ENCODE measurements at places on chromosomes 4 and X.
A peak's percentile ranks its signal among the peaks of the same experiment; 100 is the strongest.

DNA sequence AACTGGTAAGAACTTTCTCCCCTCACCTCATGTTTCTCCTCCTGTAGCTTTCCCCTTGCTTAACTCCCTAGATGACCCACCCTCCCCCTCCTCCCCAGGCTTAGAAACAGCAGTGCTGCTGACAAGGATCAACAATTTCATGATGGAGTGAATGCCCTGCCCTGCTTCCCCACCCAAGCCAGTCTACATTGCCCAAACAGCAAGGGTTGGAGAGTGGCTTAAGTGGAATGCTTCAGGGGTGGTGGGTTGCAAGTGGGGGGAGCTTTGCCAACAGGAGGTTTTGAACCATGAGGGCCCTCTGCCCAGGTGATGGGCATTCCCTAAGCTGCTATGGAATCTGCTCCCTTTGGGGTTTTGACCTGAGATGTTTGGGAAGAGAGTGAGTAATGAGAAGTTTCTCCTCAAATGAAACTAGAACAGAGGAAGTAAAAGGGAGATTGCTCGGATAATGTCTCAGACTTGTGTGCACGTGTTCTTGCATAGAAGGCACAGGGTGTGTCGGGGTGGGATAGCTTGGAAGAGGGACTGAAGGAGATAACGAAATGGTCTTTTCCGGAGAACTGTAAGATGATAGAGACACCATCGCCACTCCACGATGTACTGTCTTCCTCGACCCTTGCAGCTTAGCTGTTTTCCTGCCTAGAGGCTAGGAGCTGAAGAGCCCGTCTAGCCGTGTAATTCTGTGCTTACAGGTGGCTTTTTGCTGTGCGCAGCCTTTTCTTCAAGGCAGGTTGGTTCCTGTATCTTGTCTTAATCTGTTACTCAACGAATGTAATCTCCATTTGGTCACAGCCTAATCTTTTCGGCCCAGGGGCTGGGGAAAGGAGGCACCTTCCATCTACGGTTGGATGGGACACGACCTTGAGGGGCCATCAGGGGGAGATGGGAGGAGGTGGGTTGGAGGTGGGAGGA lies 10.1 kb downstream of the GDPD2 start:
- H3K4me1 ChIP-seq = peaks cover 8% of the 10 kb centered on the region
- peaks cover 14% of the 10 kb centered on the region for H3K27me3 ChIP-seq
- DNase-seq = no peak
- peak overlapping the region; percentile 78 for H3K27ac ChIP-seq

DNA sequence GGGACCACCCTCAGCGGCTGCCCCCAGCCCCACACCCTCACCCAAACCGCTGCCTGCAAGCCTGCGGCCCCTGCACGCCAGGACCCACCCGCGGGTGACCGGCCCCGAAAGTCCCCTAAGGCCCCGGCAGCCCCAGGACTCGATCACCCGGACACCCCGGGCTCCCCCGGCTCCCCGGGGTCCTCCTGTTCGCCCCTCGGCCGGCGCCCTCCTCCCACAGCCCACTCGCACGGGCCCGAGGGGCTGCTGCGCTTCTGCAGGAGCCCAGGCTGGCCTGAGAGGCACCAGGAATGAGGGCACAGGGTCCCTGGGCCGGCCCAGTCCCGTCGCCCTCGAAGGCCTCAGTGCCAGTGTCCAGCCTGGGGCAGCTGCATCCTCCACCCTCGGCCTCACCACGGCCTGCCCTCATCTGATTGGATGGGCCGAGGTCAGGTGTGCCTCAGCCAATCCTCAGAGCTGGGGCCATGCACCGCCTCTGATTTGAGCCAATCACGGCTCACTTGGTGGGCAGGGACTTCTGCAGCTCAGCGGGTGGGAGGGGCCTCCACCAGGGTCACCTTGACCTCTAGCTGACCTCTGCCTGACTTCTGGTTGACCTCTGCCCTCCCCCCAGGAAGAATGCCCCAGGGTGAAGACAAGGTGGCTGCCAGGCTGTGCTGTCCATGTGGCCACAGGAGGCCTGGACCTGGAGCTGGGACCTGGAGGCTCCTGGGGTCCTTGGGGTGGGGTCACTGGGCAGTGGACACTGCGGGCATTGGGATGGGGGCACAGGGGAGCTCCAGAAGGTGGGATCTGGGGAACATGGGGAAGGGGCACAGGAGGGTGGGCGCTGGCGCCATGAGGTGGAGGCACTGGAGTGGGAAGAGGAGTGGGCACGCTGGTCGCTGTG lies 97.6 kb upstream of the NKX1-1 start:
- DNase-seq = no peak
- no peak overlapping the region for H3K4me3 ChIP-seq
- H3K4me1 ChIP-seq = no peaks in the 10 kb centered on the region

- no peak for DNase-seq
- H3K27ac ChIP-seq = no peak overlapping the region
- no peaks in the 10 kb centered on the region for H3K36me3 ChIP-seq
- no peaks in the 10 kb centered on the region for H3K27me3 ChIP-seq
- no peak overlapping the region for H3K4me3 ChIP-seq
These were observed 256.8 kb downstream of the DHRSX start for GRCh38 chrX:2243913-2244460.

GRCh38 chr4:81746773-81747172 lies 275.1 kb upstream of the RASGEF1B start:
- DNase-seq = no peak
- H3K27me3 ChIP-seq = no peaks in the 10 kb centered on the region
- H3K27ac ChIP-seq = no peak overlapping the region
- H3K4me3 ChIP-seq = no peak overlapping the region

DNA sequence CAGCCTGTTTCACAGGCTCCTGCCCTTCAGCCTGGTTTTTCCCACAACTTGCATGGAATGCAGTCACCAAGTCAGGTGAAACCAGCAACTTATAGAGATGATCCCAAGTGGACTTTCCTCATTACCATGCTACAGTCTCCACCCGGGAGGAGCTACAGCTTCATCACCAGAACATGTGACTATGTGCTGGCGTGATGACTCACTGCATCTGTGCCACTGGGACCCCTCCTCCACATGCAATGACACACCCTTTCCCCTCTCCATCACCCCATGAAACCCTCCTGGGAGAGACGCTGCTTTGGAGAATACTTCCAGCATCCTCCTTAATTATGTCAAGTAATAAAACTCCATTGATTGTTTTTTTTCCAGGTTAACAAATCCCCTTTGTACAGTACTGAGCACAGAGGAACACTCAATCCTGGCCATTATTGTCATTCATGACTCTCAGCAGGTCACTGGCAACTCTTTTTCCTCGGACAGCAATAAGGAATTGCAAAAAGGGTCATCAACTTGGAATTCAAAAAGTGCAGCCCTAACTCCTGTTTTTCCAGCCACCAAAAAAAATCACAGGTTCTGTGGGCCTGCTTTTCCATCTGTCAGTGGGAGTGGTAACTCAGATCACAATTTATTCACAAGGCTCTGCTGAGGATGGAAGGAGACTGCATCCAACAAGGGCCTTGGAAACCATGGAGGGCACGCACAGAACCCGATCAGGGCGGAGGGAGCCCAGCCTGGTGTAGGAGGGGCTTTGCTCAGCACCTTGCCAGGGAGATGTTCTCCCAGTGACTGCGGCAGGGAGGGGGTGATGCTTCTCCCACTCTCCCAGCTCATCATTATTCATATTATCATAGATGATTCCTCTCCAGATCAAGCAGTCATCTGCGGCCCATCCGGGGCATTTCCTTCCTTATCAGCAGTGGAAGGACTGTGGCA lies 17.4 kb downstream of the QDPR start:
- H3K27ac ChIP-seq = peak overlapping the region; percentile 77
- H3K36me3 ChIP-seq = peaks cover 6% of the 10 kb centered on the region
- peaks cover 8% of the 10 kb centered on the region for H3K4me1 ChIP-seq
- DNase-seq = peak; percentile 27

DNA sequence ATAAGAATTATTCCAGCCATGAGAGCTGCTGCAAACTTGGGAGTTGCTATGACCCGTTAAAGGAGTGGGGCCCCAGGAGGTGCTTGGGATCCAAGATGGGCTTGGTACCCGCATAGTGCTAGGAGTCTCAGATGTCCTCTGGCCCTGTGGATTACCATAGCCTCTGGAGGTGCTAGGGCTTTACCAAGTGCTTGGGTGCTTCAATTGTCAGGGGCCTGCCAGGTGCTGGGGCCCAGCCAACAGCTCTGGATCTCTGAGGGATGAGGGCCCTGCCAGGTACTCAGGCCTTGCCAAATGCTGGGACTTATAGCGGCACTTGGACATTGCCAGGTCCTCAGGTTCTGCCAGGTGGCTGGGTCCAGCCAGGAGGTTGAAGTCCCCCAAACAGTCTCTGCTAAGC lies 32.0 kb upstream of the USP51 start:
- no peak for DNase-seq
- H3K4me1 ChIP-seq = no peaks in the 10 kb centered on the region
- no peak overlapping the region for H3K27ac ChIP-seq
- H3K27me3 ChIP-seq = peaks cover 24% of the 10 kb centered on the region

GRCh38 chrX:130267956-130268448 lies 697 bp downstream of the ZNF280C start:
- H3K4me1 ChIP-seq = no peaks in the 10 kb centered on the region
- no peaks in the 10 kb centered on the region for H3K27me3 ChIP-seq
- H3K27ac ChIP-seq = peak overlapping the region; percentile 69
- peaks cover 13% of the 10 kb centered on the region for H3K36me3 ChIP-seq
- H3K4me3 ChIP-seq = peak overlapping the region; percentile 99
- DNase-seq = no peak

GRCh38 chr4:119266153-119266552 lies 53.6 kb downstream of the USP53 start:
- no peaks in the 10 kb centered on the region for H3K27me3 ChIP-seq
- peaks cover 10% of the 10 kb centered on the region for H3K36me3 ChIP-seq
- no peaks in the 10 kb centered on the region for H3K4me1 ChIP-seq
- DNase-seq = no peak
- H3K4me3 ChIP-seq = no peak overlapping the region
- no peak overlapping the region for H3K27ac ChIP-seq

DNA sequence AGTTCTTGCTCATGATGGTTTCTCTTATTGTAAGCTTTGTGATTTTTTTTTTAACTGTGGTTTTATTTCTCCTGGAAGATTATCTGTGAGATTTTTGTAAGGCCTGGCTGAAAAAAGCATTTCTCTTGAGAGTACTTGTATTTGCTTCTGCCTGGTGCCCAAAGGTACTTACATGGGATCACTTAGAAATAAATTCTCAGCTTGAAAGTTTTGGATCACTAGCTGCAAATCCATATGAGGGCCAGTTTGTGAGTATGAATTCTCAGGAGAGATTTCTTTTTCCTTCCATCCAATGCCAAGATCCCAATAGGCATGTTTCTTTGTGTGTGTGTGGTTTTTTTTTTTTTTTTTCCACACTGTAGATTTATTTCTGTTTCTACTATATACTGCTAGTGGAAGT lies 1884.7 kb upstream of the PCDH7 start:
- no peaks in the 10 kb centered on the region for H3K36me3 ChIP-seq
- H3K4me3 ChIP-seq = no peak overlapping the region
- H3K4me1 ChIP-seq = no peaks in the 10 kb centered on the region

DNA sequence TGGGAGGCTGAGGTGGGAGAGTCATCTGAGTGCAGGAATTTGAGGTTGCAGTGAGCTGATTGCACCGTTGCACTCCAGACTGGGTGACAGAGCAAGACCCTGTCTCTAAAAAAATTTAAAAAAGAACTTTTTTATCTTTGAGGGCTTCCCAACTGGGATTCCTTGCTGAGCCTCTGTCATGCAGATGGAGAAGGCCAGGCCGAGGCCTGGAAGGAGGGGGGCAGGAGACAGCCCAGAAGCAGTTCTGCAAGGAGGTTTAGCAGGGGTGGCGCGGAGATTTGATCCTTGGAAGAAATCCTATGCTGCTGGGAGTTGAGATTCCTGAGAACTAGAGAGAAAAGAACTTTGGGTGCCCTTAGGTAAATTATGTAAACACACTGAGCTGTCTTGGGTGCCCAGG lies 2.5 kb upstream of the ARSD start:
- peaks cover 31% of the 10 kb centered on the region for H3K36me3 ChIP-seq
- H3K27ac ChIP-seq = peak overlapping the region; percentile 33
- H3K27me3 ChIP-seq = no peaks in the 10 kb centered on the region
- peaks cover 8% of the 10 kb centered on the region for H3K4me1 ChIP-seq

- no peaks in the 10 kb centered on the region for H3K36me3 ChIP-seq
- H3K27me3 ChIP-seq = no peaks in the 10 kb centered on the region
- no peak for DNase-seq
- no peak overlapping the region for H3K4me3 ChIP-seq
- H3K27ac ChIP-seq = no peak overlapping the region
- H3K4me1 ChIP-seq = no peaks in the 10 kb centered on the region
These were observed 27.5 kb upstream of the REPS2 start for GRCh38 chrX:16918979-16919378.

DNA sequence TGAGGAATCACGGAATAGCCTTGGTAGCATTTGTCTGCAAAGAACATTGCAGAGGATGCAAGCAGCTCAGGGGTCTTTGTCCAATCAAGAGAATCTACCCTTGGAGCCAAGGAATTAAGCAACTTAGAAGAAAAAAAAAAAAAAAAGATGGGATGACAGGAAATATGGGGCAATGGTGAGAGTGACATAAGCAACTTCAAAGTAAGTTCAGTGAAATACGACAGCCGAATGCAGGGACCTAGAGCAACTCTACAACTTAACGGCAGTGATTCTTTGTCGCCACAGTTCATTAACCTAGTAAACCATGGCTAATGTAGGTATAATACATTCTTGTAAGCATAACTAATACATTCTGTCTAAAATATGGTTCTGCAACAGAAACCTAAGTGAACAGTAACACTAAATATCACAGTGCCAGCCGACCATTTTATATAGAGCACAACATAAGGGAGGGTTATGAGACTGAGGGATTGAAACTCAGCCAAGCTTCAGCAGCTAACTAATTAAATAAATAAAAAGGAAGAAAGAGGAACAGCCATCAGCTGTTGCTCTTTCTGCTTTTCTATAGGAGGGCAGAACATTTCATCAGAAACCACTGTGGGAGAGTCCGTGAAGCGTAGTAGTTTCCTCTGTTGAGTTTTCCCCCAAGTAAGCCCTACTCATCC lies 74.7 kb downstream of the PPARGC1A start:
- no peak for DNase-seq
- no peak overlapping the region for H3K4me3 ChIP-seq
- no peaks in the 10 kb centered on the region for H3K27me3 ChIP-seq
- peaks cover 6% of the 10 kb centered on the region for H3K4me1 ChIP-seq

- no peaks in the 10 kb centered on the region for H3K36me3 ChIP-seq
- peaks cover 11% of the 10 kb centered on the region for H3K27me3 ChIP-seq
- no peak overlapping the region for H3K27ac ChIP-seq
- no peaks in the 10 kb centered on the region for H3K4me1 ChIP-seq
These were observed 7.6 kb upstream of the DIPK2B start for GRCh38 chrX:45208121-45208856.

GRCh38 chr4:141121768-141122454 lies 11.4 kb downstream of the RNF150 start:
- peaks cover 14% of the 10 kb centered on the region for H3K27me3 ChIP-seq
- no peak overlapping the region for H3K27ac ChIP-seq
- no peak overlapping the region for H3K4me3 ChIP-seq
- no peak for DNase-seq
- H3K4me1 ChIP-seq = no peaks in the 10 kb centered on the region
- no peaks in the 10 kb centered on the region for H3K36me3 ChIP-seq

- H3K27ac ChIP-seq = no peak overlapping the region
- peaks cover 48% of the 10 kb centered on the region for H3K36me3 ChIP-seq
- no peak overlapping the region for H3K4me3 ChIP-seq
- H3K27me3 ChIP-seq = no peaks in the 10 kb centered on the region
- no peak for DNase-seq
These were observed 117.2 kb downstream of the SH3RF1 start for GRCh38 chr4:169153481-169154087.

Data from Calu3 (cell line).